Putamen (tissue), 1 donor: ENCODE measurements at places on chromosomes 5 and 9.

DNA sequence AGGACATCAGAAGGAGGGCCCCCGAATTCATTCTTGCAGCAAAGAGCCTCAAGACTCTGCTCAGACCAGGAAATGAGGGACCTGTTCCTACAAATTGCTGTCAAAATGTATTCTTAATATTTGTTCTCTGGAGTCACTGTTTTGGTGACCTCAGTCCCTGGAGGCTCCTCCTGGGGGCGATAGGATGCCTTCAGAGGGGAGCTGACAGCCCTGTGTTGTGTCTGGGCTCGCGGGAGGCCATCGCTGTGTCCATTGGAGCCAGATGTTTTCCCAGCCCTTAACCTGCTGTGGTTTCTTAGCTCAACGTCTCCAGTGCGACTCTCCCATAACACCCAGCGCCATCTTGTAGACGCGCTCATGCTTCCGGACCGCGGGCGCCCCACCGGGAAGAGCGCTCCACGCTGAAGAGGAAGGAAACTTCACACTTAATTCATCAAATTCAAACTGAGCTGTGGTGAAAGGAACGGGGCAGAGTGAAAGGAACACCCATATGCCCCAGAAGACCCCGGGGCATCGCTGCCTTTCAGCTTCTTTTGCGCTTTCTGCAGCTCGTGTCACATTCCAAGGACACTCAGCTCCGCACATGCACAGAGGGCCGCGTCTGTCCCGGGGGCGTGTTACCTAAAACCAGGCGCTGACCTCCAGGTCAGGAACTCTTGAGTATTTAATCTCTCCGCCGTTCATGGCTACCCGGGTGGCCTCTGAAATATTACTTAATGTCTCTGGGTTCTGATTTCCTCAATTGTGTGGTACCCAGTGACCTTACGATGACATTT lies 112.3 kb upstream of the GDNF start:
- no peak for DNase-seq

- no peak for DNase-seq
Measured at GRCh38 chr5:180139731-180140055, 68.1 kb upstream of the RNF130 start.

- no peak for DNase-seq
Measured at GRCh38 chr9:125548141-125548540, 158.9 kb downstream of the MAPKAP1 start.

GRCh38 chr5:172951371-172952033 lies 7.7 kb upstream of the RPL26L1 start:
- DNase-seq = no peak

GRCh38 chr9:117084221-117084620 lies 330.6 kb downstream of the ASTN2 start:
- DNase-seq = no peak

GRCh38 chr5:150142185-150142958 lies 13.3 kb downstream of the PDGFRB start:
- DNase-seq = no peak

DNA sequence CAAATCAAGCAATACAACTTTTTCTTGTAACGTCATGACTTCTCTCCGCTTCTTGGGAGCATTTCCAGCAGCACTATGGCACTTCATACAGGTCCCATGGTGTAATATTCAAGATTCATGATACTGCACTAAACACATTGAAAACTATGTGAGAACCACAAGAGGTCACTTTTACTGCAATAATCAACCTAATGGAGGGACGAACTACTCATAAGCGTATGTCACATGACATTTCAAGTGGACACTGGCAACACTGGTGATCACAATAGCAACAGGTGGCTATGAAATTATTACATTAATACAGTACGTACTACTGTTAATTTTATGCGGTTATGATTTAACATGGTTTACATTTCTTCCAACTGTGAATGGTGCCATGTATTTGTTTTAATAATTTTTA lies 78.6 kb upstream of the TBC1D9B start:
- DNase-seq = peak; percentile 30

GRCh38 chr5:74140409-74140808 lies 500.1 kb downstream of the ENC1 start:
- no peak for DNase-seq

DNA sequence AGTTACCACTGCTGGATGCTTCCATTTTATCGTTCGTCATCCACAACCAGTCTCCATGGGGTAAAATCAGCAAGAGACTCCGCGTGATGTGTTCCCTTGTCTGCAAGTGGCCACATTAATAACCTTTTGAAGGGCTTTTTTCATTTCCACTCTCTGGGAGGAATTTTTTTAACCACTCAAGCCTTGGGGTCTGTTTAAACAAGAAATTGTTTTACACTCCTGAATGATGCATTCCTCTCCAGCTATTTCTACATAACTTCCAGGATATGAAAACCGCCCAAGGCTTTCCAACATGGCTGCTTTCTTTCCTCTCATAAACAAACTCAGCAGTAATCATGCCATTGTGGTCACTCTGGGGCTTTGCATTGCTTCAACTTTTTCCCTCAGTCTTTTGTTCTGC lies 217.2 kb upstream of the DAPK1 start:
- no peak for DNase-seq

DNA sequence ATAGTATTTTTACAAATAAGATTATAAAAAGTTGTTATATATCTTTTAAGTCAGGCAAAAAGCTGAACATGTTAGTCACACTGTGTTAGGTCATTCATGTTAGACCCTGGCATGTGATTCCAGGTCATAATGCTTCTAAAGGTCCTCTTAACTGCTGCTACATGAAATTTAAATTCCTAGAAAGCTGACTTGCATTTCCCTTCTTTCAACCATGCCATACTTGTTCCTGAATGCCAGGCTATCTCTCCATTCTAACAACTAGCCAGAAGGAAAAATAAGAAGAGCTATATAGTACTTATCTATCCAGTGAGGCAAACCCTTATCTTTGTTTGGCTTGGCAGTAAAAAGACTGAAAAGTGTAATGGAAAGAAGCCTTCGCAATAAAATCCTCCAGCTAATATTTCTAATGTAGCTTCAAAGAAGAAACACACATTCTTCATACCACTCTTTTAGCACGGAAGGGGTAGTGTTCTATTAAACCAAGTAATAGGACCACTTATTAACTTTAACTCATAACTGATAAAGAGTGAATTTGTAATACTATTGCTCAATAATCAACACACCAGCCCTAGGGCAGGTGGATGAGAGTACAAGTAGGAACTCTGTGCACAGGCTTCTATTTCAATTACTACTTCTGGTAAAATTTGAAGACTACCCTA lies 310.2 kb downstream of the PDE4D start:
- DNase-seq = no peak
